ENCODE measurements at places on chromosomes 1 and 21.
A peak's percentile ranks its signal among the peaks of the same experiment; 100 is the strongest.

DNA sequence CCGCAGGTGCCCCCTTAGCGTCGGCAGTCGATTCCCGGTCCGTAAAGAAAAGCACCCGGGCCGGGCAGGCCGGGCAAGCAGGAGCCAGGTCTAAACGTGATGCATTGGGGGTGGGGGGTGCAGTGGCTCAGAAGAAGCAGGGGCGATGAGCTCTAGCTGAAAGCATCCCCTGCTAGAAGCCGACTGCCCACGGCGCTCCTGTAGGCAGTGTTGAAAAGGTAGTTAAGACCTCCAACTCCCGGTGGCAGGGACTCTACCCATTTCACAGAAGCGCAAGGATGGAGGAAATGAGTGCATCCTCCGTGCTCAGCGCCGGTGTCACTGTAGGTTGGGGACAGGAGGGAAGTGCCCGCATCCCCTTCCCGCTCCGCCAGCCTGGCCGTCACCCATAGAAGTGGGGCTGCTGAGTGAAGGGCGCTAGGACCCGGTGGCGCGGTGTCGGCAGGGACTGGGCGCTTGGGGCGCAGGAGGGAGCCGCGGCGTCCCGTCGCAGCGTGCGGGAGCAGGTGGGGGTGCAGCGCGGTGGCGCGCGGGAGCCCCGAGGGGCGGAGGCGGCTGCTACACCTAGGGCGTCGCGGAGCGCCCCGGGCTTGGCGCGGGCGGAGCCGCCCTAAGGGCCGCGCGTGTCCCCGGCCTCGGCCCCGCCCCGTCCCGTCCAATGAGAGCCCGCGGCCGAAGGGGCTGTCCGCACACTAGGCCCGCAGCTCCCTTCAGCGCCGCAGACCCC is at the start of gene WNT2B:
WNT2B (plus strand) TSS at position 688 of the 727 bp plus-strand sequence. CDS start 298 bp downstream, outside the sequence.
- DNase-seq = no peak

DNA sequence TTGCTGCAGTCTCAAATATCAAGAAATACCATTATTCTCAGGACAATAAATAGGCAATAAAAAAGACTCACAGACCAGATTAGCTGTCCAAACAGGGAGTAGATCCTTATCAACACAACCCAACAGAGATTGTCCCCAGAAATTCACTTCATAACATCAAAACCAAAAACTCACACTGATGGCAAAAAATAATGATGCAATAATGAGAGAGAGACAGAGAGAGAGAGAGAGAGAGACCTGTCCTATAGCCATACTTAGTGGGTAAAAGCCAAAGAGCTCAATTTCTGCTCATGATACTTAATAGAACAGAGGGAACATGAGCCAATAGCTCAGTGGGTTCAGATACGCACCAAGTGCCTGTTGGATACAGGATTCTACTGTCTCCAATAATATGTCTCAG is 244.5 kb downstream of the FAM72C start:
- no peak for DNase-seq

DNA sequence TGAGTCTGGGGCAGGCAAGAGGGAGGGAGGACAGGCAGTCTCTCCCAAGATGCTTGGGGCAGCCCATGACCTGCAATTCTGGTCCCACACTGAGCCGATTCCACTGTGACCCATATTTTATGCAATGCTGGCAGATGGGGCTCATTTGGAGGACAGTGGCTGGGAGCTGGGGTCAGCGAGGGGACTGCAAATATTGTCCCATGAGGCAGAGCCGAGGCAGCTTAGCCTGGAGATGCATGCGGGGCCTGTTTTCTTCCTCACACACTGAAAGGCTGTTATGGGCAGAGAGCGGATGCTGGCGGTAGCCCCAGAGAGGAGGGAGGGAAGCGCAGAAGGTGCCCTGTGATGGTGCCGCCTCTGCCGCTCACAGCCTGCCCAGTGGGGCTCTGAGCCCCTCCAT is 128.5 kb upstream of the POU3F1 start:
- DNase-seq = no peak

- no peak for DNase-seq
Measured at GRCh38 chr1:1317420-1317819, 7.0 kb downstream of the INTS11 start.

- DNase-seq = no peak
Measured at GRCh38 chr1:3795453-3796214, 664 bp downstream of the LRRC47 start.

GRCh38 chr1:13784971-13785370 is 85.0 kb downstream of the PRDM2 start:
- no peak for DNase-seq

DNA sequence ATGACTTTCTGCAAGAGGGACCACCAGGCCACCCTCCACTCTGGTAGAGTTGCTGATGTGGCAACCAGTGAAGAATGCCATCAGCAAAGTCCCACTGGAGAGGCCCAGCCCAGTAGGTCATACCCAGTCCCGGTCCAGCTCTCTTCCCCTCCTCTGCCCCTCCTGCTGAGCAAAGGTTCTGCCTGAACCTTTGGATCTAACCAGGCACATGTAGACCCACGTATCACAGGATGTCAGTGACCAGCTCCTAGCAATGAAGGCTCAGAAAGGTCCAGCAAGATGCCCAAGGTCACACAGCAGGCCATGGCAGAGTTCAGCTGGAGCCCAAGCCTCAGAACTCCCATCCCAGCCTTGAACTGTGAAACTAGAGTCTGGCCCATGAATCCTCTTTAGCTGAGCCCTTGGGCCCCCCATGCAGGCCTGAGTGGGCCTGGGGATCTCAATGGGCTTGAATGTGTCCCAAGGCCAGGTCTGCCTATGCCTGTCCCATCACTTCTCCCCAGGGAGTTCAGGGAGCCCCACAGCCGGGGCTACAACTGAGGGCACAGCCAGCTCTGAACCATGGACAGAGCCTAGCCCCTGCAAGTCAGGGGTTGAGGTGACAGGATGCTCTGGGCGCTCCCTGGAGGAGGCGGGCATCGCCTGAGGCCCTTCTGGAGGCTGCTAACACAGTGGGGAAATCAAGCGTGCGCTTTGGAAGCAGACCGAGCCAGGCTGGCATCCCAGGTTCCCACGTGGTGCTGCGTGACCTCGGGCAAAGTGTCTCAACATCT is 21.4 kb upstream of the PADI1 start:
- no peak for DNase-seq

DNA sequence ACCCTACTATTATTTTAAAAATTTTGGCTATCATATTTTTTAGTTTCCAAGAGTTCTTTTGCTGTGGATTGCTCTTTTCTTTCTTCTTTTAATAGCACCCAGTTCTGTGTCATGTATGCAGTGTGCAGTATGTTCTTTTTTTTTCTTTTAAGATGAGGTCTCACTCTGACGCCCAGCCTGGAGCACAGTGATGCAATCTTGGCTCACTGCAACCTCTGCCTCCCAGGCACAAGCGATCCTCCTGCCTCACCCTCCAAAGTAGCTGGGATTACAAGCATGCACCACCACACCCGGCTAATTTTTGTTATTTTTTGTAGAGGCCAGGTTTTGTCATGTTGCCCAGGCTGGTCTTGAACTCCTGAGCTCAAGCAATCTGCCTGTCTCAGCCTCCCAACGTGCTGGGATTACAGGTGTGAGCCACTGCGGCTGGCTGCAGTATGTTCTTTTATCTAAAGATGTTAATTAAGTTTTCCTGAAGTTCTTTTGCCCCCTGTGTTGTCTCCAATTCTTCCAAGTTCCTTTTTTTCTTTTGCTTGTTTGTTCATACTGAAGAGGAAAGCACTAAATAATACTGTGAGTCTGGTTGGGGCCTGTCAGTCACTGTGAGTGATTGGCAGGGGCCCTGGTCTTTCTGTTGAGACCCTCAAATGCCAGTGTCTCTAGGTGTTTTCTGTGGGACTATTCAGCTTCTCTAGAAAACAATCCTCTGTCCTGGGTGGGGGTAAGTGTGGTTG is 17.5 kb upstream of the TTC22 start:
- DNase-seq = no peak

- peak; percentile 28 for DNase-seq
Measured at GRCh38 chr1:217009376-217009775, 286.1 kb upstream of the ESRRG start.

DNA sequence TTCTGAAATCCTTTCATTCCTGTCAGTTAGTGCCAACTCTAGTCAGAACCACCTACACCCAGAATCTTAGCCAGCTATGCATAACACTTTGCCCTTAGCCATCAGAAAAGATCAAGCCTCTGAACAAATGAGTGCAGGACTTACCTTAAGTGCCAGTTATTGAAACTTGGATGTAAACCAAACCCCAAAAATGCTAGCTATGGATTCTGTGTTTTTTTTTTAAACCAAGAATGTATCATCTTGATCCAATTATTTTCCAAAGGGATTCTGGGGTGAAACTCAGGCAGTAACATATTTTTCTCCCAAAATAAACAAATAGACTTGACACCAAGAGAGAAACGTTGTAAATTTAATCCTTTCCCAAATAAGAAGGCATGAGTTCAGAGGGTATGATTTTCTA is 538.6 kb upstream of the ADAMTS5 start:
- no peak for DNase-seq

- DNase-seq = no peak
Measured at GRCh38 chr1:31120783-31121180, 55.3 kb upstream of the PUM1 start.

GRCh38 chr1:28518745-28519341 is 13.0 kb downstream of the RCC1 start:
- DNase-seq = no peak

DNA sequence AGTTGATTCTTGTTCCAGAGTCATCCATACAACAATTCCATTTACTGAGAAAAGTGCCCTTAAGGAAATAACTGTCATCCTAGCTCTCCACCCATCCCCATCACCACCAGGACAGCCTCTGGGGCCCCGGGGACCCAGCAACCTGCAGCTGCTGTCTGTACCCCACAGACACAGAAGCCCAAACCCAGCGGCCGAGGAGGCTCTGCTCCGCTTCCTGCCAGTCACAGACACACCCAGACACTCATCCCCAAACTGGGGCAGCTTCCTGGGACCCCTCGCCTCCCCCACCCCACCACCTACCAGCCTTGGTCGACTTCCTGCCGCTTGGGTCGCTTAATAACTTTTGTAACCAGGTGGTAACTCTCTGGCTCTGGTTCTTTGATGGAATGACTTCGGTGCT is 121.6 kb upstream of the SLC25A33 start:
- DNase-seq = no peak

DNA sequence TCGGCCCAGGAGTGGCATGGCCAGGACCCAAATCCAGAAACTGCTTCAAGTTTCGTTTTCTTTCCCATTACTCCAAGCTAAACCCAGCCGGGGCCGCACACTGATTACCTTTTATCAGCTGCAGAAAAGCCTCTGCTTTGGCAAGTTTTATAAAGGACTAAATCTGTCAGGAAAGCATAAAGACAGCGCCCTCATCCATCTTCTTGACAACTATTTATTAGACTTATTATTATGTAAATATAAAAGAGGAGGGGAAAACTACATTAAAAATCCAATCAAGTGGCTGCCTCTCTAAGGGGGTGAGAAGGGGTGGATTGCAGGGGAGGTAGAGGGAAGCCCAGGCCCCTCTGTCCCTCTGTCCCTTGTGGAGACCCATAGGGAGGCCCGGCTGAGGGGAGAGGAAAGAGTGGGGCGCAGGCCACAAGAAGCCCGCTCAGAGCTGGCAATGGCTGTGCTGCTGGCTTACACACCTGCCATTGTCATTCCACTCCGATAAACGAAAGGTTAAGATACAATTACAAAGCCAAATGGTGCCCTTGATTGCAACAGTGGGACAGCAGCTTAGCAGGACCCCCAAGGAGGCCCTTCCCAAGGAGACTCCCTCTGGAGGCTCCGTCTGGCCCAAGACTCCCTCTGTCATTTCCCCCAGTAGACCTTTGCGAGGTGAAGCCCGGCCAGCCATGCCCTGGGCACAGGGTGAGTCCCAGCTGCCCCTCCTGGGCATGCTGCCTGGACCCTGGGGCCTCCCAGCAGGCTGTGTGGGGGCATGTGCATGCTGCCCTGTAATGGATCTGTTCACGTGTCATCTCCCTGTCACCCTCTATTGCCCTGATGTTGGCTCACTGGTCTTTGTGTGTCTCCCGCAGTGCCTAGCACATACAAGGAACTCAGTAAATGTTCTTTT is 45.4 kb downstream of the KCND3 start:
- no peak for DNase-seq

GRCh38 chr1:242523719-242524570 is 552 bp downstream of the PLD5 start:
- no peak for DNase-seq

GRCh38 chr1:25967308-25967707 is 30.6 kb downstream of the PAFAH2 start:
- no peak for DNase-seq

DNA sequence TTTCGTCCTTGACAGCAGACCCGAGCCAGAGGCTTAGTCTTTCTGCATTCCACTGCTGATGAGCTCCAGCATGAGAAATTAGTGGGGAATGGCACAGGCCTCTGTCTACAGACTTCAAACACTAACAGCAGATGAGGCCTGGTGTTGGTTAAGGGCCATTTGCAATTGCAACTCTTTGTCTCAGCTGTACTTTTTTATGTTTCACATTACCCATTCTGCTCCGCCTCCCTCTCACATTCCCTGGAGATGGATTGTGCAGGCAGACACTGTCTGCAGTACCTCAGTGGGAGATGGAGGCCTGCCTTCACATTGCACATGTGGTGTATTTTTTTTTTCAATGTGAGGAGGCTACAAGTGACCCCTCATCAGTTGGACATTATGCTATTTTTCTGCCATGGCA is 370.2 kb downstream of the DUSP10 start:
- DNase-seq = no peak

- DNase-seq = no peak
Measured at GRCh38 chr1:39789571-39790110, 976 bp upstream of the BMP8B start.

- DNase-seq = no peak
Measured at GRCh38 chr1:18229625-18230024, 122.0 kb downstream of the IGSF21 start.

GRCh38 chr1:158793604-158794003 is 12.6 kb upstream of the OR6N2 start:
- DNase-seq = no peak

DNA sequence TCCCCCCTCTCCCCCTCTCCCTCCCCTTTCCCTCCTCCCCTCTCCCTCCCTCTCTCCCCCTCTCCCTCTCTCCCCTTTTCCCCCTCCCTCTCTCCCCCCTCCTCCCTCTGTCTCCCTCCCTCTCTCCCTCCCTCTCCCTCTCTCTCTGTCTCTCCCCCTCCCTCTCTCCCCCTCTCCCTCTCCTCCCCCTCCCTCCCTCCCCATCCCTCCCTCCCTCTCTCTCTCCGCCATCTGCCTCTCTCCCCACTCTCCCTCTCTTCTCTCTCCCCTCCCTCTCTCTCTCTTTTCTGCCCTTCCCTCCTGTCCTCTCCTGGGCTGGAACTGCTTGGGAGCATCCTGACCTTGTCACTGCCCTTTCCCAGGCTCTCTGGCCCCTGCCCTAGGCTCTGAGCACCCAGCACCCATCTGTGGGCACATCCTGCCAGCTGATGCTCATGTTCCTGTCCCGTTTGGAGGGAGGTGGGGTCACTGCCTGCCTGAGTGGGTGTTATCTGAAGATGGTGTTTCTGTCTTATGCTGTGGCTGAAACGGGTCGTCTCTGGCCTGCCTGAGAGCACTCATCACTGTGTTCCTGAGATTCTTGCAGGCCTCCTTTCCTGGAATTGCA is 10.8 kb downstream of the FTCD start:
- no peak for DNase-seq

DNA sequence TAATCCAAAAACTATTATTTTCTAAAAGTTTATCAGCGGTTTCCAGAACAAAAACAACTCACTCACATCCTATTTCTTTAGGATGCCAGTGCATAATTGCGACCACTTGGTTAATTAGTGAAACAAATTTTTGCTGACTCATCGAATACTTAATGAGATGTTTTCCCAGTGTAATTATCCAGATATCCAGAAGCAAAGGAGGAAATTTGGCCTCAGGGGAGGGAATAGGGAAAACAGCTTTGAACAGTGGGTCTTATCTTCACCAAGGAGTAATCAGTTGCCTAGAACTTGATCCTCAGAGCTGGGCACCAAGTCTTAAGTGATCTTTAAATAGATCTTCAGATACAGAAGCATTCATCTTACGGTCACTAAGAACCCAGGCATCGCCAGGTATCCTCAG is 24.3 kb downstream of the STYXL2 start:
- DNase-seq = no peak
